CD4-positive, CD25-positive, alpha-beta regulatory T cell (primary cell): ENCODE measurements at places on chromosomes 6 and 20. TPM values are rescaled to one million over a fixed set of nuclear protein-coding genes. Genes with fewer than 3 reads are reported as not detected.

GRCh38 chr6:80182308-80182707 is 75.8 kb downstream of the BCKDHB start:
- DNase-seq: no peak

- no peak for DNase-seq
Observed at GRCh38 chr6:5126214-5126613, 41.1 kb downstream of the PPP1R3G start.

GRCh38 chr6:163543321-163543720 is 128.8 kb downstream of the QKI start:
- DNase-seq: no peak

DNA sequence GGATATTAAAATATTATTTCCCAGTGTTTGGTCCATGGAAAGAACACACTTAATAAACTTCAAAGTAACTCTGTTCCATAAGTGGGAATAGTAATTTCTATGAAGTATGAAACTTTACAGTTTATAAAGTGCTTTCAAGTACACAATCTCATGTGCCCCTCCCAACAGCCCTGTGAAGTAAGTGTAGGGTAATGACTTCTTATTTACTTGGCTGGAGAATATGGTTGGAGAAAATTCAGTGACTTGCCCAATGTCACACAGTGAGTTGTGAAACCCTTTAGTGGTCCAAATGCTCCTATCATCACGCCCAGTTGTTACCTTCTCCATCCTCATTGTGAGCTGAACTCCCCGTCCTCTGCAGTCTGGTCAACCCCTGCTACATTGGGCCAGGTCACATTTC is 141.2 kb downstream of the PDE7B start:
- no peak for DNase-seq

GRCh38 chr6:149335924-149336608 is 18.6 kb downstream of the TAB2 start:
- no peak for DNase-seq

DNA sequence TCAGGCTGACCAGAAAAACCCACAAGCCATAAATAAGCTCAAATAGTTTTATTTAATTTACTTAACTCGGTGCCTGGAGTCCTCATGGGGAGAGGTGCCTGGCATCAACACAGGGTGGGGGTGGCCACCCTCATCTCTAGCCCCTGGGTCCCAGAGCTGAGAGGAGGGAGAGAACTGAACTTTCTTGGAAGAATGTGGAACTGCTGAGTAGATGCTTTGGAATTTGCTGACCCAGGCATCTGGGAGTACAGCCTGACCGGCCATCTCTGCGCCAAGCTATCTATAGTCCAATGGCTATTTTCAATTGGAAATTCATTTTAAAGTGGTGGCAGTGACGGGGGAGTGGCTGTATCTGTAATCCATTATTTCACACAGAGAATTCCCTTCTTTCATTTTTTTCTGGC is 104.8 kb downstream of the CDH26 start:
- DNase-seq: no peak

DNA sequence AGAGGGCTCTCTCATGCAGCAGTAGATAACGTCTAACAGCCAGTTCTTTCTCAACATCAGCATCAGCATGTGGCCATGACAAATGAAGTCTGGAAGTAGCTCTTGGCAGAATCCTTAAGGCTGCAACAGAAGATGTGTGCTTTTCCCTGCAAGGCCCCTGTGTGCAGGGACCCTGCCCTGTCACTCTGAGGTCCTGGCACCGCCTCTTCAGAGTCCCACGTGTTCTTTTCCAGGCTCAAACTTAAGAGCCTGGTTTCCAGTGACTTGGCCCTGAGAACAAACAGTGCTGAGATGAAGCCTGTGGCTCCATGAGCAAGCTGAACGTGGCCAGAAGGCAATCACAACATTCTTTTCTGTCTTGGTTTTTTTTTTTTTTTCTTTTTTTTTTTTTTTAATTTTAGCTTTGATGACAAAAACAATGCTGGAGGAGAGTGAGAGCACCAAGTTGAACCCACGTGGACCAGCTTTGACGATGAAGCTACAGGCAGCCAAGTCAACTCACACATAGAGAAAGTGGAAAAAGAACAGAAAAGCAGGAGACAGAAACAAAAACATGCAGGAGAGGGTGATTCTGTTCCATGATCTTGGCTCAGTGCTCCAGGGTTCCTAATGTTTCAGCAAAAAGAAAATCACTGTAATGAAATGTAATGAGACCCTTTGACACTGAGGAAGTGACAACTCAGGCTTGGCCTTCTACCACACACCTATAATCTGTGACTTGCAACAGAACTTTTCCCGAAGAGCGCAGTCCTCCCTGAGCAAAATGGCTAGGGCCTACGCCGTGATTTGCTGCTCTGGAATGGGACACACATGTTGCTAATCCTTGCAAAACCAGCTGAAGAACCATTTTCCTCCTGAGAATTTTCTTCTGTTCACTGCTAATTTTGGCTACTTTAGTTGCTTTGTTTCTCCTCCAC is 86.1 kb downstream of the FOXC1 start:
- DNase-seq: no peak

DNA sequence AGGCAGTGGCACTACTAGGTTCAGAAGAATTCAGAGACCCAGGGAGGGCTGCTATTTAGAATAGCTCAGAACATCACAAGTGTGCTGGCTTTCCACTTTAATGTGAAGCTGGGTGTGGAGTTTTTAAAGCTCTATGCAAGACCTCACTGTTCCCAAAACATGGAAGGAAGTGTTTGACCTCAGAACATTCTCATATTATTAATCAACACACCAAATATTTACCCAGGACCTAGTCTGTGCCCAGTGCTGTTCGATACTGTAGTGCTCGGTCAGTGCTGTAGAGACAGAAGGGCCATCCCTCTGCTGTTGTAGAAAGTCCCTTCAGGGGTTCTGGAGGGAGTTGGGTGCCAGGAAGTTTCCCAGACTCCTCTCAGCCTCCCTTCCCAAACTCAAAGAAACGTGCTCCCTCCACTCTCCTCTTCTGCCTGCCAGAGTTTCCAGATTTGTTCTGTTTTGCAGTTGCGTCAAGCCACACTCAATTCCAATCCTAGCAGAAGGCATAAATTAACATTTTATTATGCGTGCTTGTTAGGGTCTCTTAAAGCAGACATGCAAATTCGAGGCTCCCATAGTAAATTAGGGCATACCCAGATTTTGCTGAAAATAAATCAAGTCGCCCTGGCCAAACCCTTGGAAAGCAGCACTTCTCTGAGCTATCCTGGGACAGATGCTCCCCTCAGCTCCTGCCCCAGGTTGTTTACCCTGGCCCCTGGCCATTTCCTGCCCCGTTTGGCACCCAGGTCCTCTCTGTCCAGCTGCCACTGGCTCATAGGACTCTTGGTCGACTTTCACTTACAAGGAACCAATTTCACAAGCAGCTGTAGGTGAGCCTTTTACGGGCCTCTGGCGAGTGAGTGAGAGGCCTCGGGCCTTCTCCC is 248.6 kb downstream of the HIVEP2 start:
- DNase-seq: no peak

GRCh38 chr6:119145111-119145510 is 66.6 kb upstream of the FAM184A start:
- peak; percentile 72 for DNase-seq

DNA sequence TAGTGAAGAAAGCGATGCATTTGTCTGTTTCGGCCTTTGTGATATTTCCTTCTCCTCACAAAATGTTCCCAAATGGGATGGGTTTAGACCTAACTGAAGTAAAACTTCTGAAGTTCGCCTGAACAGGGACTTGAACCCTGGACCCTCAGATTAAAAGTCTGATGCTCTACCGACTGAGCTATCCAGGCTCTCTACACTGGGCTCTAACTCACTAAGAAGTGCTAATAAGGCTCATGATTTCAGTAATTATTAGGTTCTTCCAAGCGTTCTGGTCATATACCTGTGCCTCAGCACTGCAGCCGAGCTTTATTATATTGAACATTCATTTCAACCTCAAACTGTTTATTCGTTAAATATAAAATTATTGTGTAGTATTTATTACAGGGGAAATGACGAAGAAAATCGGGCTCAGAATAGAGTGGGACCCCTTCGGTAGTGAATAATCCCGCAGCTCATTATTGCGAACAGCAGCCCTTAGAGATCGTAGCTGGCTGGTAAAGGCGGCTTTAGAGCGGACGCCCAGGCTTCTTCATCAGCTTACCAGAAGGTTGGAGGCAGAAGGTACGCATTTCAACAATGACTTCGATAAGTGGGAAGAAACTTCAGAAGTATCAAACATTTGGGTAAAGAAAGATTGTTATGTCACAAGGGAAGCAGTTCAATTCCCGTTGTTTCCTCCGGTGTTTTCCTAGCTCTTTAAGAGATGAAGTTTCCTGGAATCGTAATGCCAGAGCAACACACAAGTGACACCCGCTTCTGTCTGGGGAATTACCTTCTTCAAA is 119.0 kb upstream of the ZNF184 start:
- DNase-seq: no peak

- DNase-seq: no peak
Observed at GRCh38 chr6:51614725-51615124, 472.7 kb downstream of the PKHD1 start.

DNA sequence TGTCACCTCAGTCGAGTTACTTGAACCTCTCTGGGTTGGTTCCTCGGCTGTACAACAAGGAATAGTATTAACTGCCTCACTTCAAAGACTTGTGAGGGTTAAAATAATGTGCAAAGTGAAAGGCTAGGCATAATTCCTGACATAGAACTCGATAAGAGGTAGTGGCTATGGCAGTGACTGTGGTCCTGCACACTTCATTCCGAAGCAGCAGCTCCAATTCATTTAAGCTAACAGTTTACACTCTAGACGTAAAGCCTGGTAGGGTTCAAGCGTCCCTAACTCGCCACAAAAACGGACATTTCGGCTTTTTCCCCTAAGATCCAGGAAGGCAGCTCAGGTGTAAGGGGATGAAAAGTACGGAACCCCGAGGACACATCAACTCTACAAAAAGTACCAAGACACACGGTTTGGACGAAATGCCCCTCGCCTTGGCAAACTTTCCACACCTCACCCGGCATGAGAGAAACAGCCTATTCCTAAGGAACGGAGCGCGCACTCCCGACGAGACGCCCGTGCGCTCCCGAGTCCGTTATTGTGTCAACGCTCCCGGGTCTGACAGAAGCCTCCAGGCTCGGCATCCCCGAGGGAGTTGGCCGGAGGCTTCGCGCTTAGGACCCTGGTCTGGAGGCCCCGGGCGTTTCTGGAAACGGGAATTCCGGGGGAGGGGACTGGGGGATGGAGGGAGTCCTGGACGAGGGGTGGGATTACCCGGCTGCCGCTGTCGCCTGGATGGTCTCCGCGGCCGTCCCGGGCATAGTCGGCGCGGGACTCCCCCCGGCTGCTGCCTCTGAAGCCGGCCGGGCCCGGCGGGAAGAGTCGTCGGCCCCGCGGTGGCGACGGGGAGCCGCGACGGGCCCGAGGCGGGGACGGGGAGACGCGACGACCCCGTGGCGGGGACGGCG is 937 bp downstream of the ZNF318 start:
- no peak for DNase-seq

- no peak for DNase-seq
Observed at GRCh38 chr20:34023937-34024722, 30.4 kb downstream of the RALY start.

DNA sequence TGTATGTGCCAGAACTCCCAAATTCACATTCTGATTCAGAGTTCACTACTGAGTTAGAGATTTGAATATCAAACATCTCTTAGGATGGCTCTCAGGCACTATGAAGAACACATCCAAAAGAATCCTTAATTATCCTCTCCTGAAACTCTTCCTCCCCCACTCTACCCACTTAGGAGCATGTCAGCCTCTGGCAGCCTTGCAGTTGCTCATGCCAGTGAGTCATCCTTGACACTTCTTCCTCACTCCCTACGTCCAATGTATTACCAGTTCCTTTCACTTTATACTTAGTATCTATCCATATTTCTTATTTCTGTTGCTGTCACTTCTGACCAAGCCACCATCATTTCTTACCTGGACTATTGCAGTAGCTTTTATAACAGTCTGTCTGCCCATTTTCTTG is 192.0 kb upstream of the IMPG1 start:
- no peak for DNase-seq

- DNase-seq: no peak
Observed at GRCh38 chr6:134361011-134361410, 43.1 kb upstream of the SGK1 start.

GRCh38 chr6:33248932-33249731 is 22.5 kb downstream of the VPS52 start:
- peak; percentile 96 for DNase-seq

DNA sequence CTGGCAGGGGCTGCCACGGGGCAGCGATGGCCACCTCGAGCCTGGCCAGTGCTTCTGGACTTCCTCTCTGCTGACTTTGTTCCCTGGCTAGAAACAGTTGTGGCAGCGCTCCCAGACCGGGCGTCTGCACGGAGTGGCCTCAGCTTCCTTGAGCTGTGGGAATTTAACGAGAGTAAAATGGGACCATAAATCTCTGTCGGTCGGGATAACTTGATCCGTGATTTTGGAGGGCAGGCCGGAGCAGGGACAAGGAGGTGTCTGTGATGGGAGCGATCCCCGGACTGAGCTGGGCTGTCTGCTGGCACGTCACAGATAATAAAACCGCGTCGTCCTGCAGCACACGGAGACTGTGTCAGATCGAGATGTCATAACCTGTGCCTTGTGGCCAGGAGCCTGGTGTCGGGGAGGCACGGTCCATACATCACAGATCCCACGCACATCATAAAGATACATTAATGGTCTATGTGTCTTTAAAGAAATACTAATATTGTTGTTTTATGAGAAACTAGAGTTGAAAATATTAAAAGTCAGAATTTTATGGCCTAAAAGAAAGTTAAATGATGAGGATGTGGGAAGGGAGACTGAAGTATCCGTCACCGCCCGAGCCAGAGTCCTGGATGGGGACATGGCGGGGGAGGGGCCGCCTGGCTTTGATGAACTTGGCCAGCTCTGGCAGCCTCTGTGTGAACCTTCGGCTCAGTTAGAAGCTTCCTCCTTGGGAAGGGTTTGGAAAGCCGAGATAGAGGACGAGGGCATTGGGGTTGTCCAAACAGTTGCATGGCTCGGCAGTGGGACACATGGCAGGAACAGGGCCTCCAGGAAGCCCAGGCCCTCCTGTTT is 6.5 kb upstream of the RBBP8NL start:
- no peak for DNase-seq

Gene BCAS4
- 8.5 TPM for polyA plus RNA-seq

Gene PRSS16
- 0.39 TPM for polyA plus RNA-seq

Gene GRM4
- not detected for polyA plus RNA-seq

Gene NR2E1
- polyA plus RNA-seq: not detected

Gene BMP5
- polyA plus RNA-seq: not detected

Gene HRH3
- polyA plus RNA-seq: not detected

Gene EYS
- polyA plus RNA-seq: 0.05 TPM
